ENCODE measurements at places on chromosomes 3 and 15.
A peak's percentile ranks its signal among the peaks of the same experiment; 100 is the strongest.

DNA sequence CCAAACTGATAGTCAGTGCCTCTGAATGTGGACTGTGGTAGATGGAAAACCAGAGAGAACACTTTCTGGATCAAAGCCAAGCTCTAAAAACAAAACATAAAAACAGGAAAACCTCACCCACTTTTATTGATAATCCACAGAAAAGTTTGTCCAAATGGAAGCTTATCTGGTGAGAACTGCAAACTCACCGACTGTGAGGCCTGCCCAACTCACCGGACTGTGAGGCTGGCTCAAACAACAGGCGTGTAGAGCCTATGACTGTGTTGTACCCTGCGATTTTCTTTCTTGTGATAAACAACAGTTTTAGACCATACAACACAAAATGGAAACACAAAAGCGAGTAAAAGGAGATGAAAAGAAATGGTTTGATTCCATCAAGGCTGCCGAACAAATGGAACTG, 7.2 kb downstream of the PRR23C start:
- DNase-seq = no peak

GRCh38 chr15:88905576-88905975, 7.6 kb downstream of the MFGE8 start:
- no peak for DNase-seq

DNA sequence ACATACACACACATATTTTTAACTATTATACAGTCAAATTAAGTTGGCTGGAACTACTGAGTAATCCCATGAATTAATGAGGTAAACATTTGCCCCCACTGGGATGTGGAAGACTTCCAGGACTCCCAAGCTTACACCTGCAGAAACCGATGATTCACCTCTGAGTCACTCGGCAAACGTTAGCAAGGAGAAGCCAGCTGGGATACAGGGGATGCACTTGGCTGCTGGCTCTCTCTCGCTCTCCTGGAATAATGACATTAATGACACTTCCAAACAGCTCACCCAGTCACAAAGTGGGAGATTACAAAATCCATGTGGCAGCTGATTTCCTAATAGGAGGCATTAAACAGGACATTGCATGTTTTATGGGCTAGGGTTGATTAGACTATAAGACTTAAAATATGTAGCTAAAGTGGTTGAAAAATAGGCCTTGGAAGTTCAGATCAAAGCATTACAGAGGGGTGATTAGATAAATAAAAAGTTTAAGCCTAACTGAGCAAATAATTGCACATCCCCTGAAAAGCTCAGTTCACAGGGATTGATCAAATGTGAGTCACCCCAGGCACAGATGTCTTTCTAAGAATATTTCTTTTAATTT, 500.9 kb downstream of the SOX2 start:
- peak; percentile 98 for DNase-seq

GRCh38 chr3:194964809-194965208, 279.1 kb downstream of the FAM43A start:
- DNase-seq = no peak

DNA sequence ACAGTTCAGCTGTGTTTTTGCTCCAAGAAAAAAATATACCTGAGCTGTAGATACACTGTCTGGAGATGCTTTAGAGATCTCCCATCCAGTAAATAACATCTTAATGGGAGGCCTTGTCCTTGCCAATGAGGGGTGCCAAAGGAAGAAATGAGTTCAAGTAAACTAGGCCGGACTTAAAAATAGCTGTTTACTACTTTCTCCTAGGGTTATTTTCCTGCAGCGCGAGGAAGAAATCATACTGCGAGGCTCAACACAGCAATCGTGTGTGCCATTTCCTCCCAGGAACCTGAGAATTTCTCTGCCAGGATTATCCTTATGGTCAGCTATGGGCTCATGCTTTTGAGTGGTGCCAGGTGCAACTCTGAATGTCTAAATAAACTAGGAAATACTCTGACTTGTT, 71.9 kb downstream of the CMTM8 start:
- no peak for DNase-seq

GRCh38 chr3:37571269-37571668, 290.4 kb upstream of the CTDSPL start:
- no peak for DNase-seq

GRCh38 chr3:30078736-30079135, 527.7 kb upstream of the TGFBR2 start:
- peak; percentile 43 for DNase-seq

- DNase-seq = peak; percentile 70
Measured at GRCh38 chr3:150365132-150365604, 42.9 kb upstream of the TSC22D2 start.

DNA sequence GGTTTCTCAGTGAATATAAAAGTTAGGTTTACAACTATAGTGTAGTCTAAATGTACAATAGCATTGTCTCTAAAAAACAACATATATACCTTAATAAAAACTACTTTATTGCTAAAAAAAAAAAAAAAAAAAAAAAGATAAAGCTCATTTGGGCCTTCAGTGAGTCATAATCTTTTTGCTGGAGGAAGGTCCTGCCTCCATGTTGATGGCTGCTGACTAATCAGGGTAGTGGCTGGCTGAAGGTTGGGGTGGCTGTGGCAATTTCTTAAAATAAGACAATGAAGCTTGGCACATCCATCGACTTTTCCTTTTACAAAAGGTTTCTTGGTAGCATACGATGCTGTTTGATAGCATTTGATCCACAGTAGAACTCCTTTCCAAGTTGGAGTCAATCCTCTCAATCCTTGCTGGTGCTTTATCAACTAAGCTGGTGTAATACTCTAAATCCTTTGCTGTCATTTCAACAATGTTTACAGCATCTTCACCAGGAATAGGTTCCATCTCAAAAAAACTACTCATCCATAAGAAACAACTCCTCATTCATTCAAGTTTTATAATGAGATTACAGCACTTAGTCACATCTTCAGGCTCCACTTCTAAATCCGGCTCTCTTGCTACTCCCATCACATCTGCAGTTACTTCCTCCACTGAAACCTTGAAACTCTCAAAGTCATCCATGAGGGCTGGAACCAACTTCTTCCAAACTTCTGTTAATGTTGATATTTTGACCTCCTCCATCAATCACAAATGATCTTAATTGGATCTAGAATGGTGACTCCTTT, 13.3 kb downstream of the ZNF280D start:
- no peak for DNase-seq

GRCh38 chr3:97360804-97361203, 403.8 kb upstream of the ARL6 start:
- DNase-seq = no peak

- peak; percentile 79 for DNase-seq
Measured at GRCh38 chr3:185929192-185930151, 8.3 kb downstream of the TRA2B start.

DNA sequence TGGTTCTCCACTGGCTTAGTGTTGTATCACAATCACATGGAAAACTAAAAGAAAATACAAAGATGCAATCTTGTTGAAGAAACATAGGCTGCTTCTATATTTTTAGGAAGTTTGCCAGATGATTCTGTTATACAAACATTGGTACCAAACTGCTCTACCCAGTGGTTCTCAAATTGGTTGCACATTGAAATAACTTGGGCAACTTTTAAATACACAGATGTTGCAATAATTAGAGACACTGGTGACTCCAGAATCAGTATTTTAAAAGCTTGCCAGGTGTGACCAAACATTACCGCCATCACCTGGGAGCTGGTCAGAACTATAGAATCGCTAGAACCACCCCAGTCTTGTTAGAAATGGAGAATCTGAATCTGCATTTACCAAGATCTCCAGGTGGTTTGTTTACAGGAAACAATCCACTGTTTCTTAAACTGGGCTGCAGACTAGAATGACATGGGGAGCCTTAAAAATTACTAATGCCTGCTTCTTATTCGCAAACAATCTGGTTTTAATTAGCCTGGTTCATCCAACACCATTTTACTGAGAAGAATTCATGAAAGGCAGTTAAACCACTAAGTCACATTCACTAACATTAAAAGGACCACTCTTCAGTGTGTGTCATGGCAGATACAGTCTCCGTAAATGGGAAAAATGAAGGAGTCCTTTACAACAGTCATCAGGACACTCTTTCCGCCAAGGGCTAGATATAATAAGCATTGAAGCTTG, 76.5 kb downstream of the ACAP2 start:
- DNase-seq = no peak

DNA sequence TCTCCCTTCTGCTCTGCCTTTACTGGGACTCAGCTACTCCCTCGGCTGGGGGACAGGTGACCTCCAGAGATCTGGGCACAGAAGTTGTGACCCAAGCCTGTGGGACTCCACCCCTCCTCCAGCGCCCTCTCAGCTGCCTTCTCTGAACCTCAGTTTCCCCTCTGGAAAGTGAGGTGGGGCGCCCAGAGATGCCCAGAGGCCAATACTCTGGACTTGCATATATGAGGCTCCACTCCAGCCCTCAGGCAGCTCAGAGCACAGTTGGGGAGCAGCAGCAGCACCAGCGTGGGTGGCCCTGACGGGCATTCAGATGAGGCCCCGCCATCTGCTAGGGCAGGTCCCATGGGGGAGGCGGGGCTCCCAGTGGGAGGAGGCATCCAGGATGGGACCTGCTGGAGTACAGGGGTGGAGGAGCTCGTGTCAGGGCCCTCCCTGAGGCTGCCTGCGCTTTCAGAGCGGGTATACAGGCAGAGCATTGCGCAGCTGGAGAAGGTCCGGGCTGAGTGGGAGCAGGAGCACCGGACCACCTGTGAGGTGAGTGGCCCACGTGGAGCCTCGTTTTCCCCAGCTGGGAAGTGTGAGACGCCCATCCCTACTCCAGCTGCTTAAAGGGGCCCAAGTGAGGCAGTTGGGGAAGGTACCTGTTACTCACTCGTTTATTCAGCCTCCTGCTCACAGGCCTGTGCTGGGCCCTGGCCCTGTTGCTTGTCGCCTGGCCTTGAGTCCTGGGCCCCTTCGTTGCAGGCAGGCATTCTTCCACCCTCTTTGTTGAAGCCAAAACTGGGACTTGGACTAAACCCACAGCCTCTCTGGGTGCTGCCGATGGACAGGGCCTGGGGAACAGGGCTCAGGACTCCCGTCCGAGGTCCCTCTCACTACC, 35.4 kb downstream of the PSTPIP1 start:
- DNase-seq = no peak

- DNase-seq = no peak
Measured at GRCh38 chr15:77631745-77632533, 773 bp downstream of the LINGO1 start.

DNA sequence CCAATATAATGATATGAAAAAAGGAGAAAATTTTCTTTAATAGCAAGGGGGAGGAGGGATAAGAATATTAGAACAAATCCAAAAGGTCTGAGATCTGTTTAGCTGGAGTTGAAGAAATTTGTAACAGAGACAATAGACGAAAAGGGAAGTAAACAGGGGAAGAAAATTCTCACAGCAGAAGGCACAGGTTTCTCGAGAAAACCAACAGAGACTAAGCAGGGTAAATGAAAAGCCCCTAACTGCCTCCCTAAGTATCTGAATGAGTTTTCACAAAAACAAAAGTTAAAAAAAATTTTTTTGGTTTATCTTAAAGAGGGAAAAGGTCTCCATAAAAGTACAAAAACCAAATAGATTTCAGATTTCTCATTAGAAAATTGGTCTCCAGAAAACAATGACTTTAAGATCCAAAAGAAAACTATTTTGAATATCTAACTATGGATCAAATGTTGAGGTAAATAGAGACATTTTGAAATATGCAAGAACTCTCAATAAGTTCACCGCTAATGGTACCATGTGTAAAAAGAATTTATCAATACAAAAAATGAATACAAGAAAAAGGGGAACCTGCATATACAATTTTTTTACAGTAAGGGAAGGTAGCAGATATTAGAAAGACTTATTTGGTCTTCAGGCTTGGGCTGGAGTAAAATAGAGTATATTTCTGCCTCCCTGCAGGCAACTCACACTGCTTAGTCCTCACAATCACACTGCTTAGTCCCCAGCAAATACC, 23.9 kb upstream of the NEK10 start:
- no peak for DNase-seq

DNA sequence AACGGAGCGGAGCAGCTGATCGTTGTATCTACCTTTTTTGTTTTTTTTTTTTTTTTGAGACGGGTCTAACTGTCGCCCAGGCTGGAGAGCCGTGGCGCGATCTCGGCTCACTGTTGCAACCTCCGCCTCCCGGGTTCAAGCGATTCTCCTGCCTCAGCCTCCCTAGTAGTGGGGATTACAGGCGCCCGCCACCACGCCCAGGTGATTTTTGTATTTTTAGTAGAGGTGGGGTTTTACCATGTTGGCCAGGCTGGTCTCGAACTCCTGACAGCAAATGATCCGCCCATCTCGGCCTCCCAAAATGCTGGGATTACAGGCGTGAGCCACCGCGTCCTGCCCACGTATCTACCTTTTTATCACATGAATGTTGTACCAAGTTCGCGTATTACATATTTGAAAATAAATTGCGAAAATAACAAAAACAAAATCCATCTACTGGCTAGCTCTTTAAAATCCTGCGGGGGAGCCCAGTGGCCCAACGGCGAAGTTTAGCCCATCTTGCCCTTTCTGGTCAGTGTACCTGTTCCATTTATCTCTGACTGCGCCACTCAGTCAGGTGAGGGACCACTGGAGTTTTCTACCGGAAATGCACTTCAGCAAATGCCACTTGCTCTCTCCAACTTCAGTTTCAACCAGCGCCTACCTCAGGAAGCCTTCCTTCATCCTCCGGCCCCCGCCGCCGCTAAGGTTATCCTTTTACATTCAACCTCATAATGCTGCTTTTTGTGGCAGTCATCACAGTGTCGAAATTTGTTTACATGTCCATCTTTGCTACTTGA, 1.2 kb upstream of the EIF3J start:
- DNase-seq = peak; percentile 60

GRCh38 chr3:84943379-84943778, 15.4 kb upstream of the CADM2 start:
- DNase-seq = no peak

DNA sequence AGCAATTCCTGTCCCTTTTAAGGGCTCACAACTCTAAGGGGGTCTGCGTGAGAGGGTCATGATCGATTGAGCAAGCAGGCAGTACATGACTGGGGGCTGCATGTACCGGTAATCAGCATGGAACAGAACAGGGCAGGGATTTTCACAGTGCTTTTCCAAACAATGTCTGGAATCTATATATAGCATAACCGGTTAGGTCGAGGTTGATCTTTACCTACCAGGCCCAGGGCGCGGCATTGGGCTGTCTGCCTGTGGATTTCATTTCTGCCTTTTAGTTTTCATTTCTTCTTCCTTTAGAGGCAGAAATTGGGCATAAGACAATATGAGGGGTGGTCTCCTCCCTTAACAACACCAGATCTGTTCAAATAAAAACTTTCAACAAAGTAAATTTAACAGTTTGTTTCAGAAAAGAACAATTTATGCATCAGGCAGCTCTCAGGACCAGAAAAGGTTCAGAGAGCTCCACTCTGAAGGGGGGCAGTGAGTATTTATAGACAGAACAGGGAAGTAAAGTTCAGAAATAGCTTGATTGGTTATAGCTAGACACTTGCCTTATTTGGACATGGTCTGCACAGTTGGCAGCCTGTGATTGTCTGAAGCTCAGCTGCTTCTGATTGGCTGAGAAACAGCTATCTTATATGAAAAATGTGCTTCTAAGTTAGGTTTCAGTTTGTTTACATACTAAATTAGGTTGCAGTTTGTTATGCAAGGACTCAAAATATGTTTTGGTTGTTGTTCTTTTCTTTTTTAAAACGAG, 17.2 kb upstream of the B4GALT4 start:
- no peak for DNase-seq

Measured in kidney tubule cell (primary cell).